Stimulated activated CD4-positive, alpha-beta T cell treated with anti-CD3 and anti-CD28 coated beads, Interleukin-4, amount 100 ng/mL, for 4 hours (primary cell): ENCODE measurements at places on chromosomes 2 and 18.

DNA sequence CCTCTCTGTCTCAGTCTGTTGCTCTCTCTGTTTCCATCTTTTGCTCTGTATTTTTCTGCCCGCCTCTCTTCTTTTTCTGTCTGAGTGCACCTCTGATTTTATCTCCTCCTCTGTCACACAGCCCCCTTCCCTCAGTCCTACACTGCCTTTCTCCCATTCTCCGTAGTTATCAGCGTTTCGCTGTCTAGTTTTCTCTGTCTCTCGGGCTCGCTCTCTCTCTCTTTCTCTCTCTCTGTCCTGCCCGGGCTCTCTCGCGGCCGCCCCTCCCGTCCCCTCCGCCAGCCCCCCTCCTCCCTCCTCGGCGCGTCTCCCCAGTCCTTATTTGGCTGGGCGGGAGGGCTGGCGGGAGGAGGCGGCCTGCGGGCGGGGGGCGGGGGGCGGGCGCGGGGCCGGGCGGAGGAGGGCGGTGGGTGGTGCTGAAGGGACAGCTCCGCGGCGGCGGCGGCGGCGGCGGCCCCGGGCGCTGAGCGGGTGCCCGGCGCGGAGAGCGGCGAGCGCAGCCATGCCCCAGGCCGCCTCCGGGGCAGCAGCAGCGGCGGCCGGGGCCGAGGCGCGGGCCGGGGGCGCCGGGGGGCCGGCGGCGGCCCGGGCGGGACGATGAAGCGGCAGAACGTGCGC, at the start of gene KCNK3:
Gene KCNK3, plus strand, starts transcription at position 444 of the 618 bp plus-strand sequence. Its CDS starts 154 bp downstream, at position 598.
- peak; percentile 52 for DNase-seq

DNA sequence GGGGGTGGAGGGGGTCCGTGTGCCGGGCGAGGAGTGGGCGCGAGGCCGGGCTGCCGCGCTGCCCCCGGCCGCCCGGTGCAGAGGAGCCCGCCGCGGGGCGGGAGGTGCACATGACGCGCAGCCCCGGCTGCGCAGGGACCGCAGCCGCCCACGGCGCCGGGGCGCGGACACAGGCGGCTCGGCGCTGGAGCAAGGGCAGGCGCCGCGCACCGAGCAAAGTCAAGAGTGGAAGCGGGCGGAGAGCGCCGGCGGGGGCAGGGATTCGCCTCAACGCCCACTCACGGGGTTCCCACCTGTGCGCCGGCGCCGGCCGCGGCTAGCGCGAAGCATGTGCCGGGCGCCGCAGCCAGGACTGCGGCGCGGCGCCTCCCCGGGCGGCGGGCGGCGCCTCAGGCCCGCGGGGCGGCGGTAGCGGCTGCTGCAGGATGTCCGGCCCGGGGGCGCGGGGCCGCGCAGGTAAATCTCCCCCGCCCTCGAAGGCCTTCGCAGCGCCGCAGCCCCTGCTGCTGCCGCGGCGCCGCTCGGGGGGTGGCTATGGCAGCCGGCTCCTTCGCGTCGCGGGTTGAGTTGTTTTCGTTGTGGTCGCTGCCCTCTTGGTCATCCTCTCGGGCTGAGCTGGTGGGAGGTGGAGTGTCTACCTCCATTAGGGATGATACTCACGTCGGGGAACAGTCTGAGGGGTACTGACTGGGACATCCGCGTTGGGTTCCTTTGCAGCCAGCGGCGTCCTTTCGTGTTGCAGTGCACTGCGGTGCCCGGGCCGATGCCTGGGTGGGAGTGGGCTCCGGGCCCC, 216.3 kb upstream of the DTNA start:
- no peak for DNase-seq

DNA sequence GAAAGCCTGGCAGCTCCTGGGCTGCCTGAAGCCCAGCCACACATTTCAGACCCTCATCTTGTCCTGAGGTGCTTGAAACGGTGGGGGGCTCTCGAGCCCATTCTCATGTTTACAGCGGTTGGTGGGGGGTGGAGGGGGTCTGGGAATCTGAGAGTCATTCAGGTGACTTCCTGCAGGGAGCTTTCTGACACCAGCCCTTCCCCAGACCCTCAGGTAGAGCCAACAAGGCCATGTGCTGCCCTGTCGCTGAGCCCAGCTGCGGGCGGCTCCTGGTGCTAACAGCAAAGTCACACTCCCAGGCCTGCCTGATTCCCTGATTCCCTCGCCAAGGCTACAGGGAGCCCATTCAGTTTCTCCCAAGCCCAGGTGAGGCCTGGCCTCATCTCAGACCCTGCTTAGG, 324.9 kb upstream of the MEX3C start:
- no peak for DNase-seq

DNA sequence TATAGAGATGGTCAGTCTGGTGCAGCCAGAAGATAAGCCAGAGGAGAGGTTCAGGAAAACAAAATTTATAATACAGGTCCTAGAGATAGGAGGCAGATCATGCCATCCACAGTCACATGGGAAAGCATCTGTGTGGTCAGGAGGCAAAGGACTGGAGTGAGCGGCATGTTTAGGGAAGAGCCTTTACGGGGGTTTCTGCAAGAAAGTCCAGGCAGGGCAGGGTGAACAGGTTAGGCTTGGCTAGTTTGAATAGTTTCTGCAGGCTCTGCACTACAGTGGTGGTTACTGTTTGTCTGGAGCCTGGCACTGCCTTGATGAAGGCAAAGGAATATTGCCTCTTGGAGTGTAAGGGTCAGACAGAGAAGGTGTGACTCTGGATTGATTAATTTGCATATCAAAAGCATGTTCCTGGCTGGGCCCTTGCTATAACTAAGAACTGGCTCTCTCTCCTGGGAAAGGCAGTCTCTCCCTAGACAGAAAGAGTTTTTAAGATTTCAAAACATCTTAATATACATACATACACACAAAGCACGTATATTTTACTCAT, 1034.7 kb upstream of the CHAC2 start:
- no peak for DNase-seq

GRCh38 chr2:71846669-71847291, 300.9 kb downstream of the CYP26B1 start:
- DNase-seq, result no peak

- peak; percentile 21 for DNase-seq
Measured at GRCh38 chr2:692767-693166, 15.6 kb upstream of the TMEM18 start.

GRCh38 chr2:3959372-3959771, 256.0 kb downstream of the DCDC2C start:
- DNase-seq, result no peak

DNA sequence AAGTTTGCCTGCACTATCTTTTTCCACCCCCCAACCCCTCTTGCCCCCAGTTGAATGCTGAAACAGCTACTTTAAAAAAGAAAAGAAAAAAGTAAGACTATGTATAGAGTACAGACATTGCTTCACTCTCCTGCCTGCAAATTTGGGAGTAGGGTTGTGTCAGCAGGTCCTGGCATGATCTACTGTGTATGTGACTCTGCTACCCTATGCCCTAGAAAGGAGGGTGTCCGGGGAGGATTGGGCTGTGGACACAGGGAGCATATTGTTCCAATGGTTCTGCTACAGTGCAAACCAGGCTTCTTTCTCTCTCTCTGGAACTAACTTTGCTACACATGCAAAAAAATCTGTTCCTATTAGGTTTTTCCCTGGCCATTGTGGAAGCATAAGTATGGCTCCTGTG, 9.9 kb upstream of the ZEB2 start:
- DNase-seq, result no peak

- DNase-seq, result no peak
Measured at GRCh38 chr2:80335411-80335810, 30.9 kb upstream of the LRRTM1 start.

DNA sequence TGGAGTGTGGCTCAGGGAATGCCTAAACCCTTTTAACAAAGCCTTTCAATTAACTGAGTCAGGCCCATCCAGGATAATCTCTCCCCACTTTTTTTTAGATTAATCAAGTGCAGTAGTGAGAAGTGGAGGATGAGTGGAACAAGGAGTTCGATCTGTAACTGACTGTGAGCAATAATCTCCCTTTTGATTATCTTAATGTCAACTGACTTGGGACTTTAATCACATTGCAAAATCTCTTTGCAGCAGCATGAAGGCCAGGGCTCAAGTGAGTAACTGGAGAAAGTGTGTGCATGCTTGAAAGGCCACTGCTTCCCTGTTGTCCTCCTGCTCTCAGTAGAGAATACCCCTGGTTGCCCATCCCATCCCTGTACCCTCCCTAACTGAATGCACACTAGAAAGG, 32.1 kb upstream of the HS6ST1 start:
- DNase-seq, result no peak

DNA sequence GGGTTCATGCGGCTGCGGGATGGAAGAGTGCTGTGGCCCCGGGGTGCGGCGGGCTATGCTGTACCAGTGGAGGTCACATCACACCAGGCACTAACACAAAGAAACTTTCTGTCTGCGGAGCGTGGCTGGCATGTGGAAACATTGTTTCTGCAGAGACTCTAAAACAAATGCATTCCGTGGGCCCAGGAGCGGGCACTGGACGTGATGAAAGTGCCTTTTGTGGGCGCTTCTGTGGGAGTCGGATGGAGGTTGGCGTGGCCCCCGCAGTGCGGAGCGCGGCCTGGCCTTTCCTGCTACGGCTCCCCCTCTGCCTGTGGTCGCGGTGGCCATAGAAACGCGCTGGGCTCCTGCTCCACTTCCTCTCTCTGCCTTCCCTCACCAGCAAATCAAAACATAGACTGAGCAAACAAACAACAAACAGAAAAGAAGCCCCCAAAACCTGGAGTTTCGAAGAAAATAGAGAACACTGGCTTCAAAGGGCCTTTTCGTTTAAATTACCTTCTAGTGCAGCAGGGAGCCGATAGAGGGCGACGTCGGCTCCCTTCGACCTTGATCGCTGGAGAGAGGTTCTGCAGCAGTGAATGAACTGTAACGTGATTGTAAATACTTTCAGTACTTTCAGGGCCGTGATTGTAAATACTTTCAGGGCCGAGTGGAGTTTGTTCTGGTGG, 51.4 kb downstream of the KIF5C start:
- DNase-seq, result peak; percentile 33

DNA sequence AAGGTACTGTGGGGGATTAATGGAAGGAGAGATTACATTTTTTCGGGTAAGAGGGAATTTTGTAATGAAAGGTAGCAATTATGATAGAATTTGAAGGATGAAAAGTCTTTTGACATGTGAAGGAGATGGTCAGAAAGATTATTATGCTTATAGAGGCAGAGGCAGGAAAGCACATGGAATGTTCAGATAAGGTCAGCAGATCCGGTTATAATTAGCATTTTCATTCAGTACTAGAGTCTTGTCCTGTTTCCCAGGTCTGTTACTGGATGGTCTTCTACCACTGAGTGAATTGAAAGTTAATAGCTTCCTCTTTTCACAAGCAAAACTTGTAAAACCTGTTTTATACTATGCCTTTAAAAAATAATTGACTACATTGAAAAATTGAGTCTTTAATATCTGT, 116.9 kb downstream of the PHLPP1 start:
- no peak for DNase-seq

DNA sequence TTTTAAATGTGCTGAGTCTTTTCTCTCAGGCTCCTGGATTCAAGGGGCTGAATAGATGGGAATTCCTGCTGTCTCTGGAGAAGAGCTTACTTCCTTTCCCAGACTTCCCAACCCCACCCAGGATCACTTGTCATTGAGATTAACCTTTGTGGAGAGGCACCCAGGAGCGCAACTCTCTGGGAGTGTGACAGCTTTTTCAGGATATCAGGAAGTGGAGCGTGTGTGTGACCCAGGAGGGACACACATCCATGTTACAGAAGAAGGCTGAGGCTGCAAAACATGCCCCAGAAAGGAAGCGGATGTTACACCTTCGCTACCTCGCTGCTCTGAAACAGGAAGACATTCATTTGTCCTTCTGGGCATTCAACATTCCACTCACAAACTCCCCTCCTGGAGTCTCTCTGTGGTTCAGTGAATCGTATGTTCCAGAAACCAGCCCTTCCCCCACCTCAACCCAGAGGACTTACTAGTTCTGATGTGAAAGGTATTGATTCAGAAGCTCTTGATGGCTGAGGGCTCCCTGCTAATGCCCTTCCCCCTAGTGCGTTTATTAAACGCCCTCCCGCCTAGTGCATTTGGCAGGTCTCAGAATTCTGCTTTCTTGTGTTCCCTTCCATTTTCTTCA, 523.9 kb downstream of the TNS1 start:
- no peak for DNase-seq

DNA sequence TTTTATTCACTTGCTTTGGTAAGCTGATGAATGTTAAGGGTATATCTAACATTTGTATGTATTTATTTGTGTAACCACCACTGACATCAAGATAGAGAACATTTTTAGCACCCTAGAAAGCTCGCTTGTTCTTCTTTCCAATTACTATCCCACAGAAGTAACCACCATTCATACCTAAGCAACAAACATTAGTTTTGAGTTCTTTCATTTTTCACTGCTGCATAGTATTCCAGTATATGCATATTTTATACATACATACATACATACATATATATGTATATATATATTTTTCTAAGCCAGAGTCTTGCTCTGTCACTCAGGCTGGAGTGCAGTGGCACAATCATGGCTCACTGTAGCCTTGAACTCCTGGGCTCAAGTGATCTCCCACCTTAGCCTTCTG, 11.1 kb upstream of the DYM start:
- no peak for DNase-seq

- no peak for DNase-seq
Measured at GRCh38 chr2:54386585-54386984, 69.5 kb upstream of the SPTBN1 start.

GRCh38 chr2:36798724-36799123, 102.2 kb downstream of the VIT start:
- no peak for DNase-seq

- DNase-seq, result peak; percentile 52
Measured at GRCh38 chr2:172427990-172428831, 825 bp downstream of the ITGA6 start.

- peak; percentile 72 for DNase-seq
Measured at GRCh38 chr2:12430407-12431133, 286.2 kb upstream of the TRIB2 start.

- DNase-seq, result no peak
Measured at GRCh38 chr18:70659036-70659925, 370.4 kb downstream of the SOCS6 start.

DNA sequence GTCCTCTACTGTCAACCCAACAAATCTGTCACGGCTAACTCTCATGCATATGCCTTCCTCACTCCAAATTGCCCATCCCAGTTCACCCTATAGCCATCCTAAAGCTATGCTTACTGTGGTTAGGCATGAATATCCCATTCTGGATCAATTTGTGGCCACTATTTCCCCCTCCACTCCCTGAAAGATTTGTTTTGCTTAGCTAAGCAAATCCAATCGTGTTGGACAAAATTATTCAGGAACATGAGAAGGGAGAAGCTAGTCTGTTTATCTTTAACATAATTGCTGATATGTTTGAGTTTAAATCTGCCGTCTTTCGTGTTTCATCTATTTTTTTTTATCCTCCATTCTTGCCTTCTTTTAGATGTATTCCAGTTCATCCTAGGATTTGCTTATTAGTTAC, 43.6 kb downstream of the PPM1B start:
- DNase-seq, result no peak

DNA sequence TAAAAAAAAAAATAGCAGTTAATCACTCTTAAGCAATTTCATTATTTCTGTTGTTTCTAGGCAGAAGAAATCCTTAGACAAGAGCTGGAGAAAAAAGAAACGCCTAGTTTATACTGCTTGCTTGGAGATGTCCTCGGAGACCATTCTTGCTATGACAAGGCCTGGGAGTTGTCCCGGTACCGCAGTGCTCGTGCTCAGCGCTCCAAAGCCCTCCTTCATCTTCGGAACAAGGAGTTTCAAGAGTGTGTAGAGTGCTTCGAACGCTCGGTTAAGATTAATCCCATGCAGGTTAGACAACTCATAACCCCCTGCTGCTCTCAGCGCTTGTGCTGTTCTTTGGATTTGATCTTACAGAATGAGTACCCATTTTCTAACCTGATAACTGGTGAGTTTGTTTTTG, 130.4 kb downstream of the TTC27 start:
- DNase-seq, result no peak

- DNase-seq, result no peak
Measured at GRCh38 chr2:45134726-45135125, 125.5 kb upstream of the SIX2 start.
